T-cell (primary cell): ENCODE measurements at places on chromosomes 5 and 9. TPM values are rescaled to one million over a fixed set of nuclear protein-coding genes. Genes with fewer than 3 reads are reported as not detected.

- no peaks in the 10 kb centered on the region for H3K4me1 ChIP-seq
- no peak overlapping the region for H3K4me3 ChIP-seq
- no peaks in the 10 kb centered on the region for H3K27me3 ChIP-seq
- no peak for DNase-seq
- H3K27ac ChIP-seq: no peak overlapping the region
- H3K36me3 ChIP-seq: no peaks in the 10 kb centered on the region
Measured at GRCh38 chr5:113269023-113269997, 165.5 kb downstream of the TSSK1B start.

DNA sequence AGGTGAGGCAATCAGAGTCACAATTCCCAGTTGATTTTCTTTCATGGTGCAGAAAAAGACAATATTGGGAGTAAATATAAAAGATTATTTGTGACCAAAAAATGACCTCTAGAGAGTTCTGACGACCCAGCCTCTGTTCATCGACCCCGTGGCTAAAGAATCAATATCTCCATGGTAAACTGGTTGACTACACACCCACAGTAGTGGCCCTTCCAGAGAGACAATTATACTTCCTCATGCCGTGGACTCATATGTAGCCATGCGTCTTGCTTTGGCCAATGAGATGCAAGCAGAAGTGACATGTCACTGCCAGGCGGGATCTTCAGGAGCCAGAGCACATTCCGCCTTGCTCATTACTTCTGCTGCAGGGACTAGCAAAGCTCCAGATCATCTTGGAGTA is 163.3 kb upstream of the RAD23B start:
- no peaks in the 10 kb centered on the region for H3K4me1 ChIP-seq
- DNase-seq: no peak
- H3K27me3 ChIP-seq: no peaks in the 10 kb centered on the region

SPZ1 gene
- total RNA-seq: not detected

LCN1 gene
- not detected for total RNA-seq

GRCh38 chr5:132675936-132676689 is 2.3 kb downstream of the IL4 start:
- peaks cover 11% of the 10 kb centered on the region for H3K4me1 ChIP-seq
- H3K36me3 ChIP-seq: no peaks in the 10 kb centered on the region
- H3K4me3 ChIP-seq: no peak overlapping the region
- no peak for DNase-seq
- no peak overlapping the region for H3K27ac ChIP-seq

DNA sequence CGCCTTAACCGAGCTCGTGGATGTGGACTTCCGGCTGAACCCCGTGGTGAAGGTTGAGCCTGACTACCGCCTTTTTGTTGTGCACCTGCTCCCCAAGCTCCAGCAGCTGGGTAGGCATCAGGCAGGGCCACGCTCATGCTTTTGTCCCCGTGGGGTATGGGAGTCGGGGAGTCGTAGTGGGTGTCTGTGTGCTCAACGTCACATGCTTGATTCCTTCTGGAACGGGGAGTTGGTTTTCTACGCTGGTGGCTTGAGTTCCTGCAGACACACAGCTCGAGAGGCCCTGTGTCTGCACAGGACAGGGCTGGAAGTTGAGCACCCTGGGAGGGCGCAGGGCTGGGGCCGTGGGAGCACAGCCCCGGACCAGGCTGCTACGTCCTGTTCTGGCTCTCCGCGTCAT is 8.0 kb downstream of the CEP72 start:
- H3K4me3 ChIP-seq: no peak overlapping the region
- no peaks in the 10 kb centered on the region for H3K4me1 ChIP-seq
- peaks cover 21% of the 10 kb centered on the region for H3K36me3 ChIP-seq
- no peak overlapping the region for H3K27ac ChIP-seq
- no peaks in the 10 kb centered on the region for H3K27me3 ChIP-seq
- no peak for DNase-seq

DNA sequence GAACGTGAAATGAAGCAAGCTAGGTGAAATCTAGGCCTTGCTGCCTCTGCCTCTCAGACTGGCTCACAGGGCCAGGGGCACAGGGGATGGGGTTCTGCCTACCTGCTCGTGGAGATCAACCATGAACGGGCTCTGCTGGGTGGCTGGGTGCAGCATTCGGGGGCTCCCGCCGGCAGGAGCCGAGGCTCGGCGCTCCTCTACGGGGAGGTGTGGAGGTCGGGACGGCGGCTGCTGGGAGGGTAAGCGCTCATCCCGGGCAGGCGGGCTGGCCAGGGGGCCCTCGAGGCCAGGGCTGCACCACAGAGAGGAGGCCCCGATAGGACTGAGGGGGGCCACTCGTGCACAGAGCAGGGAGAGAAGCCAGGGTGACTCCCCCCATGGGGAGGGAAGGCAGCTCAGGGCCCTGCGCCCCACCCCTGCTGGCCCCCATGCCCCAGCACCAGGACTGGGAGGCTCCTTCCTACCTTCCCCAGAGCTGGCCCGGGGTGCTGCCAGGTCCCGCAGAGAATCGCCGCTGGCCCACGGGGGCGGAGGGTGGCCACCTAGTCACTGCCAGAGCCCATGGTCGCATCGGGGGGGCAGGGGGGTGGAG is 5.2 kb downstream of the RNF44 start:
- peaks cover 87% of the 10 kb centered on the region for H3K4me1 ChIP-seq
- peak overlapping the region; percentile 58 for H3K4me3 ChIP-seq
- DNase-seq: no peak
- H3K27me3 ChIP-seq: no peaks in the 10 kb centered on the region

DNA sequence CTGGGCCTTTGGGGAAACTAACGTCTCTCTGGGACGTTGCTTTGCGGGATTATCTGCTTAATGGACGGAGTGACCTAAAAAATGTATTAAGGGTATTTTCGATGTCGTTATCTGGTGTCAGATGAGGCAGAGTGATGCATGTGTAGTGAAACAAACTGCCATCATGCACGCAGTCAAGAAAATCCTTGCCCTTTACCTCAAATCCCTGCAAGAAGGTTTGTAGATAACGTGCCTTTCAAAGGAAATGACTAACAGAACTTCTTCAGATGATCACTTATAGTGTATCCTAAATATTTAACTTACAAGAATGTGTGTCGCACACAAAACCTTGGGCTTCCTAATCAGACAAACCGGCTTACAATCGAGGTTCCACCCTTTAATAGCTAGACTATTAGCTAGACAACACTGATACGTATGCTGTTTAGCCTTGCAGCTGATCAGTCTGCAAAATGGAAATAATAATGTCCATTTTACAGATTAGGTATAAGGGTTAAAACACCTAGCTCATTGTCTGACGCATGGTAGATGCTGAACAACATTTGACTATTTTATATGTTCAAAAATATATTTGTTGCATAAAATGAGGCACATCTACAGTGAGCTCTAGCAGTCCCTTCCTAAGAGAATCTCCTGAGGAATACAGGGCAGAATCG is 541 bp upstream of the TBCA start:
- DNase-seq: no peak
- H3K4me3 ChIP-seq: peak overlapping the region; percentile 65
- no peaks in the 10 kb centered on the region for H3K36me3 ChIP-seq
- no peaks in the 10 kb centered on the region for H3K27me3 ChIP-seq
- H3K4me1 ChIP-seq: peaks cover 24% of the 10 kb centered on the region

- H3K27me3 ChIP-seq: no peaks in the 10 kb centered on the region
- H3K4me3 ChIP-seq: no peak overlapping the region
- peaks cover 65% of the 10 kb centered on the region for H3K36me3 ChIP-seq
- no peak for DNase-seq
Measured at GRCh38 chr9:128892221-128892921, 10.4 kb downstream of the LRRC8A start.

DNA sequence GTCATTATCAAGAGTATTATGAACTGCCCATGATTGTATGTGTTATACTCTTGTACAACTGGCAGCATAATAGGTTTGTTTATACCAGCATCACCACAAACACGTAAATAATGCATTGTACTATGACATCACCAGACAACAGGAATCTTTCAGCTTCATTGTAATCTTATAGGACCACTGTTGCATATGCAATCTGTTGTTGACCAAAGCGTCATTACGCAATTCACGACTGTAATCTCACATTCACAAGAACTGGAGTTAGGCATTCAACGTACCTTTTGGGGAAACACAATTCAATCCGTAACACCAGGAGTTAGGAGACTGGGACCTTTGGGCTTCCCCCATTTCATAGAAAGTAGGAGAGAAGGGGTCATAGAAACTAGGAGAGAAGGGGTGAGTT is 20.4 kb upstream of the ARSI start:
- no peak for DNase-seq
- H3K4me1 ChIP-seq: no peaks in the 10 kb centered on the region
- H3K4me3 ChIP-seq: no peak overlapping the region

DNA sequence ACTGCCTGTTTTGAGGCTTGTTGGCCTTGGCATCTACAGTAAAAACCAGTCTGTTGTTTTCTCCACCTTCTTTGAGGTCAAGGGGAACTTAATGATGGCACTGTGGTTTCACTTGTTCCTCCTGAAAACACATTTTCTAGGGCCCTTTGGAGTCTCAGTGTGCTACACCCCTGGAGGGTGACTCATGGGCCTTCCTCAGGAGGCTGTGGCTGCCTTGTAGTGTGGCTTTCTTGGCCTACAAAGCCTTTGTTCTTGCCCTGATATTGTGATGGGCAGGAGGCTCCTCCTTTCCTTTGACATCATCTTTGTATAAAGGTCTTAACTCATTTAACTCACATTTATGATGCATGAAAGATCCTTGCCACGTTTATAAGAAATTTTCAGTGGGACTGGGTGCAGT is 56.3 kb upstream of the GPBP1 start:
- no peaks in the 10 kb centered on the region for H3K36me3 ChIP-seq
- no peak overlapping the region for H3K4me3 ChIP-seq
- DNase-seq: peak; percentile 32

DNA sequence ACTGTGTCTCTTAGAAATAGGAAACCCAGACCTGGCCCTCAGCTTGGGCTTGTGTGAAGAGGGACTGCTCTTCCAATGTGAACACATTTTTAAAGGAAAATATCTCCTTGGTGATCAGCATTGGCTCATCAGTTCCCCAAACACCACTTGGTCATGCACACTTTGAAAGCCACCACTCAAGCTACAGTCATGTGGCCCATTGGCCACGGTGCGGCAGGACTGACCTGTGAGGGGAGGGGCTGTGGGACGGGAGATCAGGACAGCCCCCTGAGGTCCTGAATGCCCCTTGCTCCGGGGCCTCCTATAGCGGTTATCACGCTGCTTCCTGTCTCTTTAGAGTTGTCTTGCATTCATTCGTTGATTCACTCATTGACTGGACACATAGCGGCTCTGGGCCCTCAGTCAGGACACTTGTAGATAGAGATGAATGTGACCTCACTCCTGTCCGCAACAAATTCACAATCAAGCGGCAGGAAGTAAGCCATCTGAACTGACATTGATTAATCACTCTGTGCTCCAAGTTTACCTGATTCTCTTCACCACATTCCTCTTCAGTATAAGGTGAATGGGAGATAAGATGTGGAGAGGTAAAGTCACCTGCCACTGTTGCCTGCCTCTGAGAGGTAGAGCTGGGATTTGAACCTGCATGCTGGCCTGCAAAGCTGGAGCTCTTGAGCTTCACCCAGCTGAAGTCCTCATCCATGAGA is 73.1 kb downstream of the COL15A1 start:
- no peak for DNase-seq
- peaks cover 24% of the 10 kb centered on the region for H3K4me1 ChIP-seq
- no peaks in the 10 kb centered on the region for H3K27me3 ChIP-seq
- no peak overlapping the region for H3K4me3 ChIP-seq
- H3K27ac ChIP-seq: no peak overlapping the region

- no peaks in the 10 kb centered on the region for H3K36me3 ChIP-seq
- H3K4me3 ChIP-seq: no peak overlapping the region
- H3K27me3 ChIP-seq: no peaks in the 10 kb centered on the region
- no peak for DNase-seq
Measured at GRCh38 chr9:82308836-82309235, 320.3 kb downstream of the SPATA31D1 start.

DNA sequence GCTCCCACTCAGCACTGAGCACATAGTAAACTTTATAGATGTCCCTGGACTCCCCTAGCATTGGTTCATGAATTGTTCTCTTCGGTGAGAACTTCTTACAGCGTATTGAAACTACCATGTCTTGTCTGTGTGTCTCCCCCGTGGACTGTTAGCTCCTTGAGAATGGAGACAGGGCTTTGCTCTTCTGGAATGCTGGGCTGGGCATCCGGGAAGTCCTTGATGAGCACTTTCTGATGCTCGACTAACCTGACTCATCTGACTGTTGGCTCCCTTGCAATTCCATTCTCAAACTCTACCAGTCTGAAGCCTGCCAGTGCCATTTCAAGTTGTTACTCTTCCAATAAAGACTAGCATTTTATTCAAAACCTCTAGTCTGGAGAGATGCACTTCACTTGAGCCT is 15.0 kb upstream of the PFDN1 start:
- H3K4me3 ChIP-seq: no peak overlapping the region
- peaks cover 2% of the 10 kb centered on the region for H3K27me3 ChIP-seq
- DNase-seq: no peak
- H3K36me3 ChIP-seq: no peaks in the 10 kb centered on the region
- H3K27ac ChIP-seq: no peak overlapping the region

DNA sequence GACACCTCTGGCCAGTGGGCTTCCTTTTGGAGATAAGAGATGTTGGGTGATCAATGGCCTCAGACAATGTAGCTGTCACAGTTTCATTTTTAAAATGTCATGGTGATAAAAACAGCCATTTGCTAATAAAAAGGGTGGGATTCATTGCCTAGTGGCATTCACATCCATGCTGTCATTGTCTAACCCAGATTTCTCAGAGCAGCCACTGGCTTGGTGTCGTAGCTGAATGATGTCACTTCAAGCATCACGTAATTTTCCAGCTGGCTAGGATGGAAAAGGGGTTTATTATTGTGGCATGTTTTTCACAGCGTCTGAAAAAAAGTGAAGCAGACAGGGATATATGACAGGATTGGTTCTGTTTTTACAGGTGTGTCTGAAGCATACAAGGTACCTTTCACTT is 184.7 kb downstream of the AOPEP start:
- H3K4me3 ChIP-seq: no peak overlapping the region
- no peak for DNase-seq
- H3K27ac ChIP-seq: no peak overlapping the region

ZNG1A gene
- total RNA-seq: 21.6 TPM

DNA sequence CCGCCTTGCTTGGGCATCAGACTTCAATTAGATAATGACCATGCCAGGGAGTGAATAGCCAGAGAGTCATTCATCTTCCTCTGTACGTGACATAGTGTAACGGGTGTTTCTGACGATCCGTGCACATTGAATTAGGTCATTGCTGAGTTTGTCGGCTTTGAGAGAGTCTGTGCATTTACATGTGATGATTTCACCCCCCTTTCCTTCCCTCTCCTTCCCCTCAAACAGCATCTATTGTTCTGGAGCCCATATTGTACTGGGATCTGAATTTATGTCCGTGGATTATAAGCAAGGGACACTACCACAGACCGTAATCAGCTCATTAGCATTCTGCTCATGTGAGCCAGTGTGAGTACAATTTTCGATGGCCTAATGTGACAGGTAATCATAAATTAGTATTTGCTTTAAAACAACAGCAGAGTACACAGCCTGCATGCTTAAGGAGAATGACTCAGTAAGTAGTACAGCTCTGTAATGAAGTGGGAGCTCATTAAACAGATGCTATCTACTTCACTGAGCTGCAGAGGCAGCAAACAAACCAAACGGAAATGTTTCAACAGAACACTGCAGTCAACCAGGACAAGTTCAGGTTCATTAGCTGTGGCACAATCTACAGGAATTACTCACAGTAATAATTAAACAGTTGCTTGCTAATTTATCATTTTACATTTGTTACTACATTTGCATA is 302.1 kb downstream of the CSNK1G3 start:
- no peak overlapping the region for H3K4me3 ChIP-seq
- no peak for DNase-seq
- no peak overlapping the region for H3K27ac ChIP-seq
- no peaks in the 10 kb centered on the region for H3K27me3 ChIP-seq
- no peaks in the 10 kb centered on the region for H3K36me3 ChIP-seq
